ENCODE measurements at places on chromosomes 16 and 17.

DNA sequence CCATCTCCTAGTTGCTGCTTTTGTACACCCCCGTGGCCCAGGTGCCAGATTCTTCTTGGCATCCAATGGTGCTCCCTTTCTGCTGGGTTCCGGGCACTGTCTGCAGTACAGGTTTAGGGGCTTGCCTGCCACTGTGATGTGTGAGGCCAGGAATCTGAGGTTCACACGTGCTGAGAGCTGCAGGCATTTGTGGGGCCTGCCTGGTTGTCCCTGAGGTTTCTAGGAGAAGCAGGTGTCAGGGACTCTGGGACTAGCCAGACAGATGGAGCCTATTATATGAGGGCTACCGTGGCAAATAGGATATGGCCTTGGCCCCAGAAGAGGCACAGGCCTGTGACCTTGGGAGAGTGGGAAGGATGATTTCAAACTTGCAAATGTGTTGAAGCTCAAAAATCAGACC lies 29.3 kb downstream of the NDEL1 start:
- no peak for DNase-seq

DNA sequence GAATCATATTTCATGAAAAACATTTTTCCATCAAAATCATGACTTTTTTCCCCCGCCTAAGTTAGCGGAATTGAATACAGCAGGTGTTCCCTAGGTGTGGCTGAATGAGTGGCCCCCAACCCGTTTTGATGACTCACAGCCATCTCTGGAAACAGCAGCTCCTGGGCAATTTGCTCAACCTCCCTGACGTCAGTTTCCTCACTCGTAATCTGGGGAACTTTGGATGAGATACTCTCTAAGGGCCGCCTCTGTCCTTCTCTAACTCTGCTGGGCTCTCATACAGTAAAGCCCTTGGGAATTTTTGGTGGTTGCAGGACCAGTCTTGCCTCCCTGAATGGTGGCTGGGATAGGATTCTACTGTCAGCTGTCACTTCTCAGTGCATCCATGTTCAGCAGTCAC lies 11.6 kb upstream of the NTN1 start:
- DNase-seq, result no peak

DNA sequence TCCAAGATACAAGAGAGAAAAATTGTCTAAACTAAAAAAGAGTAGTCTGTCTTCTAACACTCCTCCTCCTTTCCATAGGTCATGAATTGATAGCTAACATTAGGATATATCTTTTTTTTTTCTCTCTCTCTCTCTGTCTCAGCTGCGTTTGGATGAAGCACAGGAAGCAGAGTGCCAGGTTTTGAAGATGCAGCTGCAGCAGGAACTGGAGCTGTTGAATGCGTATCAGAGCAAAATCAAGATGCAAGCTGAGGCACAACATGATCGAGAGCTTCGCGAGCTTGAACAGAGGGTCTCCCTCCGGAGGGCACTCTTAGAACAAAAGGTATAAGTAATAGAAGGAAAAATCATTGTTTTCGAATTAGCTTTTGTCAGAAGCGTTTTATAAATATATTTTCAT lies 32.9 kb downstream of the ABHD15 start:
- DNase-seq, result no peak

DNA sequence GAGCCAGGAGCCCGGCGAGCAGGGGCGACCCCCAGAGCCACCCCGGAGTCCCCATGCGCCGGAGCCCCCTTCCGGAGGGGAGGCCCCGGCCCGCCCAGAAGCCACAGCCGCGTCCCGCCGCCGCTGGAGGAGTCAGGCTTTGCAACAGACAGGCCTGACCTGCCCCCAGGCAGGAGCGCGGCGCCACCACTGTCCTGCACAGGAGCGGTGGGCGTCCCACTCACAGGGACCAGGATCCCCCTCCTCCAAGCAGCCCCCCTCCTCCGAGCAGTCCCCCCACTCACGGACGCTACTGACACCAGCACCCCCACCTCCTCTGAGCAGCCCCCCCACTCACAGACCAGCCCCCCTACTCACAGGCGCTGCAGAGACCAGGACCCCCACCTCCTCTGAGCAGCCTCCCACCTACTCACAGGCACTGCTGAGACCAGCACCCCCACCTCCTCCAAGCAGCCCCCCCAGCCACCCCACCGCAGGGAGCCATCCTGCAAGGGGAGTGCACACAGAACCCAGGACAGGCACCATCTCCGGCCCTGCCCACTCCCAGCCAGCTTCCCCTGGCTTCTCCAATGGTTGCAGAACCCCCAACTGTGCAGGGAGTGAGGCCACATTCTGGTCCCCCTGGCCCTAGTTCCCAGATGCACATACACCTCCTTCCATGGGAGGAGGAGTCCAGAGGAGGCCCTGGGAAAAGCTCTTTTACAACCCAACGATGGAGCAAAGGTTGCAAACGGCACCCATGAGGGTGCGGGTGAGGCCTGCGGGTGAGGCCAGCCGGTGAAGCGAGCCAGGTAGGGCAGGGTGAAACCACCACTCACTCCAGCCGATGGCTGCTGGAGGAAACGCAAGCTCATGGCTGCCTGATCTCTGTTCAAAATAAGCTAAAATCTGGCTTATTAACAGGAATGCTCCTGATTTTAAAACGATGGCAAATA lies 69.9 kb downstream of the ABR start:
- no peak for DNase-seq

- peak; percentile 93 for DNase-seq
Measured at GRCh38 chr17:72120642-72121163, at the start of gene SOX9. SOX9 (plus strand) TSS chr17:72121020; CDS start chr17:72121392, 372 bp downstream.

DNA sequence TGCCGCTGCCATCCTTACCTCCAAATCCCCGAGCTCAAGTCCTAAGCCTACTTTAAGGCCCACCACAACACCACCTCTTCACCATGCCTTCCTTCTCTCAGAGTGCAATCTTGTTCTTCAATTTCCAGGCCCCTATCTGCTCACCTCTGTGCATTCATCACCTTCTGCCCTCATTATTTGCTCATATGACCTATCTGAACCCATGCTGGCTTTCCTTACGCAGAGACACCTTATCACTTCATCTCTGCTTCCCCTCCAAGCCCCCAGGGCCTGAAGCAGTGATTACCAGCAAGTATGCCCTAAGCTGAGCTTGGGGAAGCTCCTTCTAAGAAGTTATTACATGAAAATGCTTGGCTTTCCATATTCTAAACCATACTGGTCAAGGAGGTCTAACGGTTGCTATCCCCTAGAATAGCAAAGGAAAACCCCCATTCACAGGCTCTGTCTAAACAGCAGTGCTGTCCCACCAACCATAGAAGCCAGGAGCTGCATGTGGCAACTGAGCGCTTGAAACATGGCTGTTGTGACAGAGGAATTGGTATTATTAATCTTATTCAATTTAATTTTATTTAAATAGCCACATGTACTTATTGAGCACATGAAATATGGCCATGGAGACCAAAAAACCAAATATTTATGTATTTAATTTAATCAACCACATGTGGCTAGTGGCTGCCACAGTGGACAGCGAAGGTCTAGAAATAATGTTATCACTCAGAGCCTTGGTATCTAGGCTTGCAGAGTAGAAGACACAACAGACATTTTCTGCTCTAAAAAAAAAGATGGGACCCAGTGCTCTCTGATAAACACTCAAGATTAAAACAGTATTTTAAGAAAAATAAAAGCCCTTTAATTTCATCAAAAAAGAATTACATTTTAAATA lies 13.9 kb downstream of the USP7 start:
- no peak for DNase-seq

All from left forelimb (tissue), 1 donor.